ENCODE measurements at places on chromosomes 12 and 14.

DNA sequence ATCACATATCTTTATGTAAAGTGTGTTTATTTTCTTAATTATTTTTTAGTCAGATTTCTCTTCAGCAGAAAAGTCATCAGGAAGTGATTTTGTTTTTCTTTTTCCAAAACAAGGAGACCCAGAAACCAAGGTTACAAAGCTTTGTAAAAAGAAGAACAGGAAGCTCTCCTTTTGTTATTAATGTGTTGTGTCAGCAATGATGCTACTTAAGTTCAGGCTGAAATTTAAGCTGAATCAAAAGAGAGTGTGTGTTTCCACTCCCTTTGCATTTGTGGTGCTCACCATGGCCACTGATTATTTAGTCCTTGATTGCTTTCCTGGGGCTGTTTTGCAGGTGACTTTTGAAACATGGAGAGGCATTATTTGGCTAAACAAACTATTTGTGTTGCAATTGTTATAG is 155.3 kb upstream of the ATP2B1 start:
- DNase-seq: no peak

DNA sequence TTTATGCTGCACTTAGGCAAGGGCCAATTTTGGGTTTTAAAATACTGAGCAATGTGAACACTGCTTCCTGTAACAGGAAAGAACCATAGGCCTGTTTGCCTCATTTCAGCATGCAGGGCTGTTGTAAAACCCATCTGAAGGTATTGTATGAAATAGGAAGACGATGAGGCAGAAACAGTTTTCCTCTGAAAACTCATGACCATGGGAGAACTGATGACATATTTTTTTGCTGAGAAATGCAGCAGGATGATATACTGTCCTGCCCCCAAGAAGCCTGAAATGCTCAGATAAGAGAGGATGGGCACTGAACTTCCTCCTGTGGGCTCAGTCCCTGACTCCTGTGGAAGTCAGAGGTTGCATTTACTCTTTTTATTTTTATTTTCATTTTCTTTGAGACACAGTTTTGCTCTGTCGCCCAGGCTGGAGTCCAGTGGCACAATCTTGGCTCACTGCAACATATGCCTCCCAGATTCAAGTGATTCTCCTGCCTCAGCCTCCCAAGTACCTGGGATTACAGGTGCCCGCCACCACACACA is 17.4 kb downstream of the PYGL start:
- DNase-seq: no peak

GRCh38 chr12:124833693-124834122 is 30.0 kb downstream of the SCARB1 start:
- no peak for DNase-seq

GRCh38 chr12:93902736-93903562 is 225.8 kb downstream of the CRADD start:
- no peak for DNase-seq

DNA sequence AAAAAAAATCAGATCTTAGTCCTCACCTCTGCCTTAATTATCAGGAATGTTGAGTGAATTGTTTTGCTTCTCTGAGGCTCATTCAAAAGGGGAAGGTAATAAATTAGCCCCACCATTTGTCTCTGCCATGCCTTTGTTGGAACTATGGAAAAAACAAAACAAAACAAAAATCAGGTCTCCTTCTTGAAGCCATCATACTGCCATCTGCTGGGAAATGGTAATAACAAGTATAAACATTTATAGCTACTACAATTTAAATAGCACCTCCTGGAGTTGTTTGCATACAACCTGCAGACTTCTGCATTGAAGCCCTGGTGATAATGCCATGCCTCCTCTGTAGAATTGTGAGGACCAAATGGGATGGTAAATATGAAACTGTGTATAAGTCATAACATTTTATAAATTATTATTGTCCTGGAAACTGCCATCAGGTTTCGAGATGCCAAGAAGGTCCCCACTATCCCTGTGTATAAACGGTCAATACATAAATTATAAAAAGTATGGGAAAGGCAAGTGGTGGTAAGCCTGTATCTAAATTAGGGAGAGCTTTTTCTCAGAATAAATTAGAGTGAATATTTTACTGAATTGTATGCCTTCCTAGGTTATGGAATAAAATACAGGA is 87.2 kb upstream of the FGD4 start:
- DNase-seq: no peak

DNA sequence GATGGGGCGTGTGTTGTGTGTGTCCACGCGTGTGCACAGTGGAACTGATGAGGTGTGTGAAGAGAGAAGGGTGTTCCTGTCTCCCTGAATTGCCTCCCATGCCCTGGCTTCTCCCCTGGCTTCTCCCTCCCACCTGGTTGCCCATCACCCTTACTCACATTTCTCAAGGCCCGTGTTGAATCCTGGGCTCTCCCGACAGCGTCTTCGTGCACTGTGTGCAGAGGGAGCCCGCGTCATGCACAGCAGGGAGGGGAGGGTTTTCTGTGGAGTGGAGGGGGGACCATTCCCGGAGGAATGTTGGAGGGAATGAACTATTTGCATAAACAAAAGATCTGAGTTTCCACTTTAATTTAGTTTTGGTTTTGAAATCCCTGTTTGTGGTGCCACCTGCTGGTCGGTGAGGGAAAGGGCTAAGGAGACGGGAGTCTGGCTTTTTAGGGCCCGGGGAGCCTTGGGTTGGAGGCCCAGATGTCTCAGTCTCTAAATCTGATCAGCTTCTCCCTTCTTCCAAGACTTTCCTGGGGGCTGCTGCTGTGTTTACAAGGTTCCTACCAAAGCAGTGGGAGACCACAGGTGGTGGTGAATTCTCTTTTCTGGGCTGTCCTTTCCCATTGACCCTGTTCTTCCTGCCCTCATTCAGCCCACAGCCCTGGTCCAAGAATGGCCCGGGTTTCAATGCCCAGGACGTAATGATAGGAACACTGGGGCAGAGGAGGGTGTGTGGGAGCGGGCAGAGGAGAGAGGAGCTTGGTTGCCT is at the start of gene C1R:
Gene C1R, minus strand, starts transcription at position 217 of the 757 bp plus-strand sequence. Its CDS starts 57 bp downstream, at position 160.
- DNase-seq: peak; percentile 46

- no peak for DNase-seq
Measured at GRCh38 chr12:114580306-114580705, 103.7 kb downstream of the TBX3 start.

DNA sequence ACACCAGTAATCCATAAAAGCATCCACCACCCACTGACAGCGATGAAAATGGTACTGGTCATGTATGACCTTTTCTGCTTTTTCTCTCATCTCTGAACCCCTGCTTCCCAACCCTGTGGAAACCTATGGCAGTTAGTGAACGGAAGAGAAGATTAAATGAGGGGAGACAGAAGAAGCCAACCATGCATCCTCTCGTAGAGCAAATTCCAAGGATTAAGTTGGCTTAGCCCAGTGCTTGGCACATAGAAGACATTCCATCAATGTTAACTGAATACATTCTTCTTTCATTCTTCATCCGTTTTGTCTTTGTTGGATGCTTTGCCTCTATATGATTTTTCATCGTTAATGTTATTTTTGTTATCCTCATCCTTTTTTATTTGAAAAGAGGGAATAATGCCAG is 339.7 kb upstream of the FLRT2 start:
- DNase-seq: no peak

DNA sequence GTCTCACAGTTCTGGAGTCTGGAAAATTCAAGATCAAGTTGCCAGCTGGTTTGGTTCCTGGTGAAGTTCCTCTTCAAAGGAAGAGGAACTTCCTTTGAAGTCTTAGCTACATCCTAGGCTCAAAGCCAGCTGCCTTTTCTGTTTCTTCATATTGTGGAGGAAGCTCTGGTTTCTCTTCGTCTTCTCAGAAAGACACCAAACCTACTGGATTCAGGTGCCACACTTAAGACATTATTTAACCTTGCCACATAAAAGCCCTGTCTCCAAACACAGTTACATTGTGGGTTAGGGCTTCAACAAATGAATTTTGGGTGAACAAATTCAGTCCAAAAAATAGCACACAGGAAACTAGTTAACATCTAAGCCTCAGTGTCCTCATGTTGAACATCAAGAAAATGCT is 1019.8 kb downstream of the GALC start:
- no peak for DNase-seq

- no peak for DNase-seq
Measured at GRCh38 chr12:25716842-25717241, 163.8 kb upstream of the LMNTD1 start.

DNA sequence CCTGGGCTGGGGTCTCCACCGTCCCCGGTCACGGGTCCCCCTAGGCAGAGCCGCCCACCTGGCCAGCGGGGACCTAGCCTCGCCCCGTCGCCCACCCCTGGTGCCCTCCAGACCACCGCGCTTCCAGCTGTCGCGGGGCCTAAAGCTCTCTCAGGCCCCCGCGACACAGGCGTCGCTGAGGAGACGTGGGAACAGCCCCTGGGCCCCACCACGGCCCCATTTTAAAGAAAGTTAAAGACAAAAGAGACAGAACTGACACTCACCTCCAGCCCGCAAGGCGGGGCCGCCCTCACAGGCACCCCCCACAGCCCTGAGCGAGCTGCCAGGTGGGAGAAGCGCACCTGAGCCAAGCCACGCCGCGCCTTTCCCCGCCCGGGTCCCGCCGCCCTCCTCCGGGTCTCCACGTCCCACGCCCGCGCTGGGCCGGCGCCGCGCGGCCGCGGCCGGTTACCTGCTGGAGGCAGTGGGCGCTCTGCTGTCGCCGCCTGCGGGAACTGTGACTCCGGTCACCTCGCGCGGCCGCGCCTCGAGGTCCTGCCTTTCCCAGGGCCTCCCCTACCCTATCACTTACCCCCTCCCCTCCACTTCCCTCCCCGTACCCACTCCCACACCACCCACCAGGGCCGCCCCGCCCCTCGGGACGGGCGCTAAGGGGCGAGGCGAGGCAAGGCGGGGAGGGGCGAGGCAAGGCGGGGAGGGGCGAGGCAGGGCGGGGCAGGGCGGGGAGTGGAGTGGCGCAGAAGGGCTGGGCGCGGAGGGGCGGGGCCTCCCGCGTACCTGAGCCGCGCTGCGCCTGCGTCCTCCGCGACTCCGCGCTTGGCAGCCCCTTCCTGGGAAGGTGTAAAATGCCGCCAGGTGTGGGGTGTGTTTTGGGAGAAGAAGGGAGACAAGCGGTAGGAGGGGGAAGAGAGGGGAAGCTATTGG is 31.2 kb downstream of the TC2N start:
- DNase-seq: peak; percentile 46

DNA sequence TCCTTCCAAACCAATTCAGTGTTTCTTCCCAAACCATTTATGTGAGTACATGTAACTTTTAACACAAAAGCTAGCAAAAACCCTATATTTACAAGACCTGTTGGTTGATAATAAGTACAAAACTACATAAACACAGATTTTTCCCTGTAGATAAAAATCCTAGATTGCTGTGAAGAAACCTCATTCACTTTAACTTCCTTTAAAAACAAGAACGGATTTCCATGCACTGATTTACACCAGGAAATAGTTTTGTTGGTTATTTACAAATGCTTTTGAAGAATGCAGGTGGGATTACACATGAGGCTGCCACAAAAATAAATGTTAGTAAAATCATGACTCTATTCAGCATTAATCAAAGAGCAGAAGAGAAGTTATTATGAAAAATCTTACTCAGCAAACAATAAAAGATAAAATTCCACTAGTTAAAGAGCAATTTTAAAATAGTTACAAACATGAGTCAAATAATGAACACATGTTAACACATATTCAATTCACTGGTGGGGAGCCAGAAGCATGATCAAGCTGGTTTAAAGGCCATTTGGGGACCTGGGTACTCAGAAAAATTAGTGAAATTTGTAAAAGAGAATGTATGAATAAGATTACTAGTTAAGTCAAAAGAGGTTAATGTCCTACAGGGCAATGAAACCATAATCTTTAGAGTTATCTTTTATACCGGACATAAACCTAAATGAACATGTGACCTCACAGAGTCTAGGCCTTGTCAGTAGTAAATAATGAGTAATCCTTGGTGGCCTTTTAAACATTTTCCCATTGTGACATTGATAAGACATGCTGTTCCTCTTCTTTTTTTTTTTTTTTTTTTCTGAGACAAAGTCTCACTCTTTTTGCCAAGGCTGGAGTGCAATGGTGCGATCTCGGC is 79.9 kb downstream of the PHLDA1 start:
- DNase-seq: no peak

- no peak for DNase-seq
Measured at GRCh38 chr12:124391340-124392261, 96.7 kb downstream of the RFLNA start.

DNA sequence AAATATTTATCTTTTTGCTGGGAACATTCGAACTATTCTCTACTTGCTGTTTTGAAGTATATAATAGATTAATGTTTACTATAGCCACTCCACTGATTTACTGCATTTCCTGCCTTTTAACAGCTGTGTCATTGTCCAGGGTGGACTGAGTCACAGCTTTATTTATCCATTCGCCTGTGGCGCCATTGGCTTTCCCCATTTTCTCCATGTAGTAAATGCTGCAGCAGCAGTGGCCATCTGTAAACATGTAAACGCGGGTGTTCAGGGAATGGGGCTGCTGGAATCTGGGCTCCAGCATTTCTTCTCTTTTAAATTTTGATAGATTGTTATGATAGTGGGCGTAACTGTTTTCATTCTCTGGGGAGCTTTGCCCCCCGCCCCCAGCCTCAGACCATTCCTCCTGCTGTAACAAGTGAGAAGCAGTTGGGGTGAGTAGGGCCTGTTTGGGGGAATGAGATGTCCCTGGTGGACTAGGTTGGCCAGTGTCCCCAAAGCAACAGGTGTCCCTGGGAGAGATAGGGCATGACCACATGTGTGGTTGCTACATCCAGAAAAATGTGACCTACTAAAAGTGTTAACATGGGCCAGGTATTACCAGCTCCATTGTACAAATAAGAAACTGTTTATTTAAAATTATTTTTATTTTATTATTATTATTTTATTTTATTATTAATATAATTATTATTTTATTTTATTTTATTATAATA is 32.9 kb downstream of the RIN3 start:
- no peak for DNase-seq

- DNase-seq: no peak
Measured at GRCh38 chr12:111174251-111174960, 194.5 kb downstream of the PHETA1 start.

- no peak for DNase-seq
Measured at GRCh38 chr14:105498430-105499255, 7.6 kb downstream of the TEDC1 start.

DNA sequence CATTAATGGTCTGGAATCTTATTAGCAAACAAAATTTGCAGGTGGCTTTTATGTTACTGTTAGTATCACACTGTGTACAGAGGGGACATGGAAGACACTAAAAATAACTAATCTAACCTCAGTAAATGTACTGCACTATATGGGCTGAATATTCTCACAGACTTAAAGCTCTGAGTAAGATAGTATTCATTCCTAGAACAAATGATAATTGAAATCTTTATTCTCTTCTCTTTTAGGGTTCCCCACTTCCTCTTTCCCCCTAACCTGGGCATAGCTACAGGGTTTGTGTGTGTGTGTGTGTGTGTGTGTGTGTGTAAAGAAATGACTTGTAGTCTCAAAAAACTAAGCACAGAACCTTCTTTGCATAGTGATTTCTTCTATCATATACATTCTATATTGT is 21.4 kb upstream of the HECTD1 start:
- no peak for DNase-seq

- no peak for DNase-seq
Measured at GRCh38 chr12:70106347-70106746, 136.9 kb upstream of the CNOT2 start.

- no peak for DNase-seq
Measured at GRCh38 chr12:121535150-121536053, 45.4 kb downstream of the KDM2B start.
